NCI-H82 (cell line): ENCODE measurements at places on chromosomes 7 and 10.

GRCh38 chr10:37975401-37975991 is 951 bp downstream of the ZNF25 start:
- peak; percentile 37 for DNase-seq

DNA sequence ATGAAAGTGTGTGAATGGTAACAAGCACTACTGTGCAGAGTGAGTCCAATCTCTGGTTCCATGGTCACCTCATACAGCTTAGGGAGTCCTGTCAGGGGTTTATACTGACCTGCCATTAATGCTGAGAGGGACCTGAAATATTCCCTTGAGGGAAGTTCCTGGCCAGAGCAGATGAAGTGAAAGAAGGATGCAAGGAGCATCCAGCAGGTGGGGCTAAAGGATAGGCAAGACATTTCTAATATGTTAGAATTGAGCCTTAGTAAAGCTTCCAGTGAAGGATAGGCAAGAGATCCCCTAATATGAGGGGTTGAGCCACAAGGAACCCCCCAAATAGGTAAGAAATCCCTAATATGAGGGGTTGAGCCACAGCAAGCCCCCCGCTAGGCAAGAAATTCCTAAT is 25.5 kb upstream of the FAM221A start:
- DNase-seq: peak; percentile 67

GRCh38 chr10:112951359-112952281 is 1.6 kb downstream of the TCF7L2 start:
- DNase-seq: peak; percentile 69

DNA sequence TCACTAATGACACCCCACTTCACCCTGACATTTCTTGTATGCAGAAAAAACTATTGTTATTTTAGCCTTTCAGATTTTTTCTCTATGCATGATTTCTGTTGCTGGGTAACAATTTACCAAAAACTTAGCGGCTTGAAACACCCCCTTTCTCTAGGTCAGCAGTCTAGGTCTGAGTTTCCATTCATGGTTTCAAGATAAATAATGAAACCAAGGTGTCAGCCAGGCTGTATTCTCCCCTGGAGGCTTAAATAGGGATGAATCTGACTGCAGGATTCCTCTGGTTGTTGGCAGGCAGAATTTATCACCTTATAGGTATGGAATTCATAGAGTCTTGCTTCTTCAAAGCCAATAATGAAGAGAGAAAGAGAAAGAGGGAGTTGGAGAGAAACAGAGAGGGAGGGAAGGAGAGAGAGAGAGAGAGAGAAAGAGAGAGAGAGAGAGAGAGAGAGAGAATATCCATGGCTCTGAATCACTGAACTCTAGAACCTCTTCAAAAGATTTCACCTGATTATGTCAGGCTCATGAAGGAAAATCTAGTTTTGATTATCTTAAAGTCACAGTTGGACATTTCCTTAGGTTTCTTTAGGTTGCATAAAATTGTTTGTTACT is 1224.6 kb upstream of the LRRTM3 start:
- DNase-seq: no peak

DNA sequence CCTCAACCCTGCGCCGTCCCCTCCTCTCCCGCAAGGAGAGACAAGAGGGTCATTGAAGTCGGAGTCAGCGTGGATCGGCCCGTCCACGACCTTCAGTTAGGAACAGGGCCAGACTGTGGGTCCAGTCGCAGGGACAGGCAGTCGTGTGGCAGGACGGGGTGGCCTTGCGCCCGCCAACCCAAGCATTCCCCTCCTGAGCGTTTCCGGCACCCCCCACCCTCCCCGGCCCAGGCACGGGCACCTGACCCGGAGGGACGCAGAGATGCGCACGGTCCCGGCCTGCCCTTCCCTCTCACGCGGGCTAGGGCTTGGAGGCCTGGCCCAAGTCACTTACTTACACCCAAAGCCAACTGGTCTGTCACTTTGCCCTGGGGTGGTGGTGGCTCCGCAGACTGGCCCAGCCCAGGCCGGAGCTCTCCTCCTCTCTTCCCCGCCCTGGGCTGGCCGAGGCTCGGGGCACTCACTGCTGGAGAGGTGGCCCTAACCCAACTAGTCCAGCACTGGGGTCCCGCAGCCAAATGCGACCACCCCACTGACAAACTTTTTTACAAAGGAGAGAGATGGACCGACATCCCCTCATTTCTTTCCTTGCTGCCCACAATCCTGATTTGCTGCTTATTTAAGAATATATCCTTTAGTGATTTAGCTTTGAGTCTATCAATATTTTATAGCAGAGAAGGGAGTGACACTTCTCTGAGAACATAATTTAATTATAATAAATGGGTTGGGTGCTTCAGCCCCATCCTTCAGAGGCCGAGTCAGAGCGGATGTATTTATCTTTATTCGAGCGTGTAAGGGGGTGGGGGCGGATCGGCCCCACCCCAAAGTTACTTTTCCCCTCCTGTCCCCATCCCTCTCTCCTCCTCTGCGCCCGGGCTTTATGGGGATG is 1.2 kb upstream of the UNCX start:
- no peak for DNase-seq

- DNase-seq: no peak
Observed at GRCh38 chr7:85018498-85018897, 168.4 kb downstream of the SEMA3D start.

- DNase-seq: no peak
Observed at GRCh38 chr10:107427016-107427415, 262.5 kb upstream of the SORCS1 start.

DNA sequence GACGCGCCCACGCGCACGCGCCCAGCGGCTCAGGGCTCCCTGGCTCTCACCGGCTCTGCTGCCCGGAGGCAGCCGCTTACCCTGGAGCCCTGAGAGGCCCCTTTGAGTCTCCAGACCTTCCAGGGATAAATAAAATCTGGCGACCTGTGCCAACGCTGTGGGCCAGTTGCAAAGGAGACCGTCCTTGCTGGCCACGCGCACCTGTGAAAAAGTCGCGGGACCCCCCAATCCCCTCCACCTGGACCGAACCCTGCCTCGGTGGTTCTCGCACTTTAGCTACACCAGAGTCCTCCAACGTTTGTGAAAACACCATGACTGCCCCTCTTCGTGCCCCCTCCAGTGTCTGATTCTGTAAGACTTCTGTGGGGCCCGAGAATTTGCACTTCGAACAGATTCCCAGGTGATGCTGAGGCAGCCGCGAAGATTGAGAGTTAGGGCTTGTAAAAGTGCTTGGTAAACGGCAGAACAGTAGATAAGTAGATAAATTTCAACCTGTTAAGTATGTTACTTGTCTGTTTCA is 102.4 kb upstream of the SVIL start:
- peak; percentile 38 for DNase-seq

DNA sequence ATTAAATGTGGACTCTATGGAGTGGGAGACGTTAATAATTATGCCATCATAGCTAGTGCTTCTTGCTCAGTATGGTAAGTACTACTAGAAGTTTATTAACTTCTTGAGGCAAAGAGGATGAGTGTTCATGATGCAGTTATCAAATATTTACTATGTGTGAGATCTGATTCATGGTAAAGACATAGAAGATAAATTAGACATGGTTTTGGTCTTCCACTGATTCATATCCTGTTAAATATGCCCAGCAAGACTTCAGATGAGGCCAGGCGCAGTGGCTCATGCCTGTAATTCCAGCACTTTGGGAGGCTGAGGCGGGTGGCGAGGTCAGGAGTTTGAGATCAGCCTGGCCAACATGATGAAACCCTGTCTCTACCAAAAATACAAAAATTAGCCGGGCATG is 547.1 kb upstream of the ANKRD30A start:
- DNase-seq: no peak

DNA sequence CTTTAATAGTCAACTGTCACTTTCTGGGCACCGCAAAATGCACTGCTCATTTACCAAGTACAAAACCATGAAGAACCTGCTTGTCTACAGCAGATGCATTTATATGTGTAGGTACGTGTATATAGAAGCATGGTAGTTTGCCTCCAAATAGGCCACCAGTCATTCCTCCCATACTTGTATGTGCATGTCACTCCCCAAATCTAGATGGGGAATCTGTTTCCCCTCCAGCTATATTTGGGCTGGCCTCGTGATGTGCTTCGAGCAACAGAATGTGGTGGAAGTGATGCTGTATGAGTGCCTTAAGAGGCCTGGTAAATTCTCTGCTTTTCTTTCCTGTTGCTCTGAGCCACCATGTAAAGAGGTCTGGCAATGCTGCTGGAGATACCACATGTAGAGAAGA is 47.1 kb downstream of the PSMC2 start:
- DNase-seq: no peak

DNA sequence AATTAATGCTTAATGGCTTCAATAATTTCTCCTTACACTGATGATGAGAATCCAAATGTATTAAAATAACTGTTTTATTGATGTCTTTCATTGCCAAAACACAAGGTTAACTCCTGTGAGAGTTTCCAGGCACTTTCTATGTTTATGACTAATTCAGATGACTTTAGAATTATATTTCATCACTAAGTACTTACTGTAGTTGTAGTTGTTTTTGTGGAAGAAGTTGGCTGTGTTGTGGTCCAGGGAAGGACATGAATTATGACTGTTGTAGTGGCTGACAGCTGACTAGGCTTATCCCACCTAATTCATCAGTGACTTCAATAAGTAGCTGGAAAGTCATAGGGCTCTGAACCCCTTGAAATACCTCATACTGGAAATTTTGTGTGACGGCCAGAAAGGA is 254.8 kb downstream of the HGF start:
- DNase-seq: peak; percentile 19

DNA sequence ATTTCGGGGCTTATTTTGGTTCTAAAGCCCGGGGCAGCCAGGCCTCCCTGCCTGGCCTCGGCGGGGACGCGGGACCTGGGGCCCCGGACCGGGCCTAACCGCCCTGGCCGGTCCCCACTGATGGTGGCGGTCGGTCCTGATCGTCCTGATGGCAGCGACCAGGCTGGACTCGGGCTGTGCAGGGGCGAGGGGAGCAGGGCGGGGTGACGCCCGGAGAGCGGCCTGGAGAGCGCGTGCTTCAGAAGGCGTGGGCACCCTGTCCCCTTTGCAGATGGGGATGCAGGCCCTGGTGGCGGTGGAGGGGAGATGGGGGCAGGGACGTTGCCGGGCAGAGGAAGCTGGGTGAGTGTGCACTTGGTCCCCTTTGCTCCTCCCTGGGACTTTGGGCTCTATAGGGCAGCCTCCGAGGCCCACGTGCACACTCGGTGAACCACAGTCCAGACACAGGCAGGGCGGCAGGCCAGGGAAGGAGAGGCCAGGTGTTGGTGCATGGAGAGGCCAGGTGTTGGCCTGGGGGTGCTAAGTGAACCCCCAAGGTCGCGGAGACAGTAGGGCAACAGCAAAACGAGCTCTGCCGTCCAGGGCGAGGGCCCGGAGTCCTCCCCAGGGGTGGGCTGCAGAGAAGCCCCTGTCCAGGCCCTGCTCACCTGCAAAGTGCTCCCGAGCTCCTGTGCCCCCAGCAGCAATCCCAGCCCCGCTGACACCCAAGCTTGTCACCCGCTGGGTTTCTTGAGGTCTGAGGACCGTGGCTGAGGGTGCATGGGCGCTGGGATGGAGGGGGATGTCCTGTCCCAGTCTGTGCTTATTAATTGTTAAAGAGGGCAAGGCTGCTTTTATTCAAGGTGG is 42.4 kb upstream of the FAM20C start:
- DNase-seq: no peak

- peak; percentile 27 for DNase-seq
Observed at GRCh38 chr7:81776948-81777630, 7.2 kb upstream of the HGF start.

DNA sequence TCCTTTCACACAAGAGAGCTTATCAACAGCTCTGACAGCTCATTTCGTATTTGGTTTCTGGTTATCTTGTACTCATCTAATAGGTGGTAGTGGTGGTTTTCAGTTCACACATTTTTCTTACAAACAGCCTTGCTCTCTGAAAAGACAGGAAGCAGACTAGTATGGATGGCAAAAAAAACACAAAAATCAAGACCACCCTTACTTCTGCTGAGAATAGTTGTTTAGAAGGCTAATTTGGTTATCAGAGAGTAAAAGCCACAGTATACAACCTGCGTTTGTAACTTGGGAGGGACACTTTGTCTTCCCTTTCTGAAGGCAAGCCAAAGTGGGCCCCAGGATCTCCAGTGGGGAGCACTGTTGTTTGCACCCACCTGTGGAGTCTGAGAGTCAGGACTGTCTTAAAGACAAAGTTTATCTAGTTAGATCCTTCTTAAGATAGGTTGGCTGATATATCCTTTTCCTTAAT is 68.0 kb downstream of the PIP4K2A start:
- DNase-seq: no peak

- peak; percentile 85 for DNase-seq
Observed at GRCh38 chr10:111522551-111522950, 445.7 kb downstream of the ADRA2A start.

DNA sequence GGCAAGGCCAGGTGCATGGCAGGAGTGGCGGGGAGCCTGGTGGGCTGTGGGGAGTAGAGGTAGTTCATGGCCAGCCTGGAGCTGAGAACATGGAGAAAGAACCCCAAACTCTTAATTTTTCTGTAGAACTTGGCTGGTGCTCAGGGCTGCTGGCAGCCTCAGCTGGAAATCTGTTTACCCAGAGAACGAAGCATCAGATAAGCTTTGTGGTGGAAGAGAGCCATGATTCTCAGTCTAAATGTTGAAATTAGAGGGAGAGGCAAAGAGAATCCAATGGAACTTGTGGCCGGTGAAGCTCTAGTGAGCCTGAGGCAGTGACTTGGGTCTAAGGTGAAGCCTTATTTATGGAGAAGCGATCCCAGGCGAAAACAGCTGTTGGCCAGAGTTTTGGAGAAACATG is 126.4 kb downstream of the CCDC3 start:
- DNase-seq: no peak

- no peak for DNase-seq
Observed at GRCh38 chr10:45353186-45353585, 20.8 kb upstream of the ALOX5 start.

DNA sequence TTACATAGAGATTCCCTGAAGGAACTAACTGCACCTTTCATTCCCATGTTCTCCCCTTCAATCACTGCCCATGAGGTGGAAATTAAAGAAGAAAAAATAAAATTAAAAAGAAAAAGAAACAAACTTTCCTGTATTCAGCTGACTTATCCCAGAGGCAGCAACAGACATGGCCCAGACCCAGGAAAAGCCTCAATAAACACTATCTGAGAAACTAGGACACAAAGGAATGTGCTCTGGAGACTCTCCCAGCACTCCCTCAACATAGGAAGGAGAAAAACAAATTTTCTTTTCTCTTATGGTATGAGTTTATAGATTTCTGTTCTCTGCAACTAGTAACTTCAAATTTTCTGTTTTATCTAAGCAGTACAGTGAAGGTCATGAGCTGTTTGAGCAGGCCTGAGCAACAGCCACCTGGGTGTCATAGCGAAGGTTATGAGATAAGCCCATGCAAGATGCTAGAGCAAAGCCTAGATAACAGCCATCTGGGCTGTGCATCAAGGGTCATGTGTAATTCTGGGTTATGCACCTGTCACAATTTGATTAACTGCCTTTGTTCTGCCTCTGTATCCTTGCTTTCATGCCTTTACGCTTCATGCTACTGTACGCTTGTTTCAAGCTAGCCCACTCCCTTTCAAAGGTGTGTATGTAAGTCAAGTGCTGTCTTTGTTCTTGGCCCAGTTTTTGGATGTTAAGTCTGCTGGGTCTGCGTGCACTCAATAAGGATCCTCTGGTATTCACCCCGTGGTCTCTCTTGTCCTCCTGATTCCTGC is 11.0 kb upstream of the OR6B1 start:
- no peak for DNase-seq

GRCh38 chr10:113133497-113134115 is 183.6 kb downstream of the TCF7L2 start:
- peak; percentile 16 for DNase-seq
